ENCODE measurements at places on chromosomes 5 and 9.

DNA sequence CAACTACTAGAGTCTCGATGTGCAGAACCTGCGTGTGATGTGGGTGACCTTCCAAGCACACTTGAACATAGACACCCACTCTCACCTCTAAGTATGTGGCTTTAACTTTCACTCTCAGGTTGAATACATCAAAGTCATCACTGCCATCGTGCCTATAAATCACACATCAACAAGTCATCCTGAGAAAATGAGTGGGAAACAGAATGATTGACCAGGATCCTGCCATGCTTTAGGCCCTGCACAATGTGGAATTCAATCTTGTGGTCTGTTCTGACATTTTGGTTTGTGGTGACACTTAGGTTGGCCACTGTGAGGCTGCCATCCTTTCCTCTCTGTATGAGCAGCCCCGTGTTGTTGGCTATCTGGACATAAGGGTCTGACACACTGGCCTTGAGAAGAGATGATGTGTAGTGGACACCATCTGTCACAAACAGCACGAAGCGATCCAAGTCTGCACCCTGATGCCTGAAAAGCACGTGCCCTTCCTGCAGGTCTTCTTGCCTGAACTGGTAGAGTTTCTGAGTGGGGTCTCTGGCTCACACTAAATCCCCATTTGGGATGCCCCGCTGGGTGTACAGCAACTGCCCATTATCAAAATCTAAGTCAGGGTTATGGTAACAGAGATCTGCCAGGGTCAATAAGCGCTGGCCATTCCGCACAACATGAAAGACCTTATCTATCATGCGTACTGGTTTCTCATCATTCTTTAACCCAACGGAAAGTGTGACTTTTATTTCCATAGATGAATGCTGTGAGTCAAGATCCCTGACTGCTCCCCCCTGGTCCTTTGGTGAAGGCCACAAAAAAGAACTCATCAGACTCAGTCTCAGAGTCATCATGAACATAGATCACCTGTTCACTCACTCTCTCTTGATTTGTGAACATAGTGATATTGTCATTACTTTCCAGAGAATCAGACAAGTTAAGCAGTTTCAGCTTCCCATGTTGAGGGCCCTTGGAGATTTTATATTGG lies 116.6 kb downstream of the ESM1 start:
- no peak for DNase-seq

- DNase-seq: no peak
These were observed 303.0 kb downstream of the PARP8 start for GRCh38 chr5:50969151-50970031.

DNA sequence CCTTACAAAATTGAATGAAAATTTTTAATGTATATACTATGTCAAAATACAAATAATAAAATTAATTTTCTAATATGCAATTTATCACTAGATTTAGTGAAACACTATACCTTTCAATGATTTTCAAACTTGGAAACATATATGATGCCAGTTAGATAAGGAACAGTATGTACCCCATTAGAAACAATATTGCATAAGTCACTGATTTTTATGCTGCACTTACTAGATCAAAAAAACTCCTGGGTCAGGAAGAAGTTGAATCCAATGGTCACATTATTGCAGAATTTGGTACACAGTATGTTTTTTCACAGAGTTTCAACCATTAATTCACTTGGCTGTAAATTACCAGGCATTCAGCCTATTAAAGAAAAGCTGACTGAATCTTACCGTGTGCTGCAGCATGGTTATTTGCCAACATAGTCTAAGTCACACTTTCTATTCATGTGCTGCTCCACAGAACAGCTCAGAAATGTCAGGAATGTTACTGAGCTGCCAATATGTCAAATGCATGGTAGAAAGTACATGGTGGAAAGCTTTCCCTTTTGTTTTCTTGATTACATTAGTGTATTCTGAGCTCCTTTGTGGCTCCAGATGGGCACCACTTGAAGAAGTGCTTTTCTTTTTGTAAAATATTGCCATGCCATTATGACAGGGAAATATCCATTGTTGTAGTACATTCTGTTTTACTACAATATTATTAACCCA lies 9.9 kb upstream of the PRR16 start:
- DNase-seq: no peak

DNA sequence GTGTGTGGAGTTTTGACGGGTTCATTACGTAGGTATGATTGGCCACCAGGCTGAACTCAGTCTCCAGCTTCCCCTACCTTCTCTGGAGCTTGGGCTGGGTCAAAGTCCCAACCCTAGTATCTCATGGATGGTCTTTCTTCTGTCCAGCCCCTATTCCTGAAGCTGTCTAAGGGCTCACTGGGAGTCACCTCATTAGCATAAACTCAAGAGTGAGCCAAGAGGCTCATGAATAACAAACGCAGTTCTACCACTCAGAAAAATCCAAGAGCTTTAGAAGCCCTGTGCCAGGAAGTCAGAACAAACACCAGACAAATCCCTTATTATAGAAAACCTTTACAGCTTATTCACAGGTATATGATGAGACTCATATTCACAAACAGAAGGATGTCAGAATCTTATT lies 180.3 kb upstream of the NFIL3 start:
- no peak for DNase-seq

GRCh38 chr9:137820161-137820855 lies 57.3 kb upstream of the CACNA1B start:
- no peak for DNase-seq

DNA sequence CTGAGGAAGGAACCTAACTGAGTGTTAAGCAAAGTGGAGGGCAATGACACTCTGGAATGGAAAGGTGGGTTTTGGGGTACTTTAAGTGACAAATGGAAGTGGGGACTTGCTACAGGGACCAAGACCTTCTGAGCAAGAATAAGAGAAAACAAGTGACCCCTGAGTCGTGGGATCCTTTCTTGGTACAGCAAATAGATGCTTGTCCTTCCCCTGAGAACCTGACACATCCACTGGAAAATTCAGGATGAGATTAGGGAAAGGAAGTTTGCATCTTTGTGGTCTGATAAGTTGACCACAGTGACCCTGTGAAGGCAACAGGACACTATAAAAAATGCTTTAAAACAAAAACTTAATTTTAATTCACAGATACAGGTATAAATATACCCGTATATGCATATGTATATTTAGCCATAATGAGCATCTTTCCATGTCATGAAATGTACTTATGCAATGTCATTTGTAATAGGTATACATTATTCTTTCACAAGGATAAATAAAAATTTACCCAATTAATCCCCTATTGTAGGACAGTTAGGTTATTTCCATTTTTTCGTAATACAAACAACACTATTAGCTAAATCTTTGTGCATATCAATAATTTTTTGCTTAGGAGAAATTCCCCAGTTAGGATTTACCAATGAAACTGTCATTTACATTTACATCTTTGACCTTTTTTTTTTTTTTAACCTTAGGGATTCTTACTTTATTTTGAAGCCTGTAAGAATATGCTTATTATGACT lies 2.0 kb upstream of the IRF1 start:
- no peak for DNase-seq

GRCh38 chr5:127308945-127309344 lies 18.3 kb downstream of the MEGF10 start:
- DNase-seq: no peak

DNA sequence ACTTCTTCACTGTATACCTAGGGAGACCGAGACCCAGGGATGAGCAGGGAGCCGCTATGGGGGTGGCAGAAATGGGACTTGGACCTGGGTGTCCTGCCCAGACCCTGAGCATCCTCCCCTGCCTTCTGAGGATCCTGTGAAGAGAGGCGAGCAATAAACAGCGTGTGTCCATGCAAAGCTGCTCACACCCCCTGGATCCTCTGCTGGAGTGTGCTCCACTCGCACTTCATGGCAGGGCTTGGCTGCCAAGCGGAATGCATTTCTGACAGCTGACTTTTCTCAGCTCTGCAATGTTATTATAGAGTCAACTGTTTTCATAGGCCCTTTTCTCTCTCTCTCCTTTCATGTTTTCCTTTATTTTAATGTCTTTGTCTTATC lies 31.0 kb upstream of the ALDH1B1 start:
- no peak for DNase-seq

DNA sequence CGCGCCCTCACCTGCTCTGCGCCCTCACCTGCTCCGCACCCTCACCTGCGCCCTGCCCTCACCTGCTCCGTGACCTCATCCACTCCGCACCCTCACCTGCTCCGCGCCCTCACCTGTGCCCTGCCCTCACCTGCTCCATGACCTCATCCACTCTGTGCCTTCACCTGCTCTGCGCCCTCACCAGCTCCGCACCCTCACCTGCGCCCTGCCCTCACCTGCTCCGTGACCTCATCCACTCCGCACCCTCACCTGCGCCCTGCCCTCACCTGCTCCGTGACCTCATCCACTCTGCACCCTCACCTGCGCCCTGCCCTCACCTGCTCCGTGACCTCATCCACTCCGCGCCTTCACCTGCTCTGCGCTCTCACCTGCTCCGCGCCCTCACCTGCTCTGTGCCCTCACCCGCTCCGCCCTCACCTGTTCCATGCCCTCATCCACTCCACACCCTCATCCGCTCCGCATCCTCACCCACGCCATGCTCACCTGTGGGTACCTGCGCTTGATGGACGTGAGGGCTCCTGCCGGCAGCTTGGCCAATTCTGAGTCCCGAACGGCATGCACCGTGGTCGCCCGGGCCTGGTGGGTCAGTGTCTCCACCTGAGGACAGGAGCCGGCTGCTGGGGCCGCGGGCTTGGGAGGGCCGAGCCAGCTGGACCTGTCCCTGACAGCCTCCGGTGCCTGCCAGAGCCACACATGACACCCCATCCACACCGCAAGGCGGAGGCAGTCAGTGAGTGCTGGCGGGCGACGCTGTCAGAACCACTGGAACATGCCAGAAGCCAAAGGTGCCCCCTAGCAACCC lies 35.6 kb upstream of the NSMF start:
- no peak for DNase-seq

DNA sequence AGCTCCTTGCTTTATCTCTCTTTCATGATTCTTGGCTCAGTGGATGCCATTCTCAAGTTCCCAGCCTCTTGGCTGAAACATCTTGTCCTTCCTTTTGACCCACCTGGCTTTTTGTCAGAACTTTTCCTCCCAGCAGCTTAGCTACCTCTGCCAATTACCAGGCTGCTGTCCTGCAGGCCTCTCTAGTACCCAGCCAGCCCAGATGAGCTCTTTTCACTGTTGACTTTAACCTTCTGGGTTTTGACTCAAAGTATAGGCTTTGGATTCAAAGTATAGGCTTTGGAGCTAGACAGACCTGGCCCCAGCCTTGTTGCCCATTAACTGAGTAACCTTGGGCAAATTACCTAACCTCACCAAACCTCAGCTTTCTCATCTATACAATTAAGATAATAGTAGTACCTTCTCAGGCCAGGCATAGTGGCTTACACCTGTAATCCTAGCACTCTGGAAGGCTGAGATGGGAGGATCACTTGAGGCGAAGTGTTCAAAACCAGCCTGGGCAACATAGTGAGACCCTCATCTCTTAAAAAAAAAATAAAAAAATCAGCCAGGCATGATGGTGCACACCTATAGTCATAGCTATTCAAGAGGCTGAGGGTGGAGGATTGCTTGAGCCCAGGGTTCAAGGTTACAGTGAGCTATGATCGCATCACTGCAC lies 6.6 kb upstream of the TMEFF1 start:
- DNase-seq: no peak

GRCh38 chr9:128632066-128632465 lies 24.6 kb downstream of the DYNC2I2 start:
- no peak for DNase-seq

DNA sequence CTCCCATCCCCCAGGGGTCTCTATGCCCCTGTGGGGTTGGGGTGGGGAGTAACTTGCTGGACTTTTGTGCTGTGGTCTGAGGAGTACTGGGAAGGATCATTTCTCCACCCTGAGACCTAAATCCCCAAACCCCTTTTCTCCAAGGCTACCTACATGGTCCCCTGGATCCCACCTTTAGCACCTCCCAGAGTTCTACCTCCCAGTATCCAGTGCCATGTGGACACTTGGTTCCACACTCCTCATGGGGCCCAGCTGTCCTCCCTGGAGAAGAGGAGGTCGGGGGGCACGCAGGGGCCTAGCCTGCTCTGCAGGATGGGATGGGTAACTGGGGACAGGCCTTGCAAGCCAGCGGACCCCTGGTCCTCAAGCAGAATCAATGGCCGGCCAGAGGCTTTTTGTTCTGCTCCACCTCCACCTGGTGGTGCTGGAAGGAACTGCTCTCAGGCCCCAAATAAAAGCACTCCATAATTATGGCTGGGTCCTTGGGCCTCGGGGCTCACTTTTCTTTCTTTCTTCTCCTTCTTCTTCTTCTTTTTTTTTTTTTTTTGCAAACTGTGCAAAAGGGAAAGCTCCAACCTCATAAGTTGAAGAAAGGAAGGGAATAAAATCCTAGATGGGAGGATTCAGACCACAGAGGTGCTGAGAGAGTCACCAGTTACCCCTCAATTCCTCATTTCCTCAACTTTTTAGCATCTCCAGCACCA lies 68.4 kb downstream of the PSD2 start:
- peak; percentile 74 for DNase-seq

DNA sequence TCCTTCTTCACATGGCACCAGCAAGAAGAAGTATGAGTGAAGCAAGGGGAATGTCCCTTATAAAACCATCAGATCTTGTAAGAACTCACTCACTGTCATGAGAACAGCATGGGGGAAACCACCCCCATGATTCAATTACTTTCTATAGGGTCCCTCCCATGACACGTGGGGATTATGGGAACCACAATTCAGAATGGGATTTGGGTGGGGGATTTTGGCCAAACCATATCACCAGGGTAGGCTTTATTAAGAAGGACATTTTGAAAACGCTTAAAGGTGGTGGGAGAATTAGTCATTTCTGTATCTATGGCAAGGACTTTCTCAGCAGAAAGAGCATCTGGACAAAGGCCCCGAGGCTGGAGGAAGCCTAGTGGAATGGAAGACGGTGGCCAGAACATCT lies 100.2 kb upstream of the ADAMTS16 start:
- no peak for DNase-seq

DNA sequence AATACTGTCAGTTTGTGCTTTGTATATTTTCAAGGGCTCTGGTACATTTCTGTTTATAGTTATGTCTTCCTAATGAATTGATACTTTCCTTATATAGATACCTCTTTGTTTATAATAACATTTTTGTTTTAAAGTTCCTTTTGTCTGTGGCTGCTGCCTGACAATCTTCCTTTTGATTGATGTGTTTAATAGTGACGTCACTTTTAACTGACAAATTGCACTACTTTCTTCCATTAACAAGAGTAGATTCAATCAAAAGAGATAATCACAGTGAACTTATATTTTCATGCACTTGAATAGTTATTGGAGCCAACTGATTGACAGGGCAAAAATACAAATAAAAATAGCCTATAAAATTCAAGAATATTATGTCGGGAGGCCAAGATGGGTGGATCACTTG lies 371.7 kb downstream of the ANXA1 start:
- no peak for DNase-seq

DNA sequence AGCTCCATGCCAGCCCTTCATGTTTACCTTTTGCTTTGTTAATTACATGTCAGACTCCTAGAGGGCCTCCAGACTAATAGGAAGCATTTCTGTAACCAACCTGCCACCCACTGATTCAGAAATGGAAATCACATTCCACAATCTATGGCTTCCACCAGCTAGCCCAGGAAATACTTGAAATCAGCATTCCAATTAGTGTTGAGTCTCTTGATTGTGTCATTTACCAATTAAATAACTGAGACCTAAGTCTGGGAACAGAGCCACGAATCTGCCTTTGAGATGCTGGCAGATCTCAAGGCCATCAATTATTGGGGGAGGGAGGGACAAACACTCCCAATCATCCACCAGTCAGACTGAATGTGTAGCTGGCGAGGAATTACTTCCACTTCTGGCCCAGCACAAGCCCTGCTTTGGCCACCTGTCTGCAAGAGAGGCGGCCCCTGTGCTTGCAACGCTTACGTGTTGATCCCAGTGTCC lies 27.4 kb upstream of the SAP30L start:
- no peak for DNase-seq

- peak; percentile 90 for DNase-seq
These were observed 490 bp downstream of the PCBD2 start for GRCh38 chr5:134905246-134905996.

- DNase-seq: no peak
These were observed 62.4 kb downstream of the HMHB1 start for GRCh38 chr5:143874312-143874711.

Data from hematopoietic multipotent progenitor cell treated with erythropoietin and hydrocortisone succinate and interleukin-3 and kit ligand, for 4 days (in vitro differentiated cells).